ENCODE measurements at places on chromosomes 12 and 14. TPM values are rescaled to one million over a fixed set of nuclear protein-coding genes. Genes with fewer than 3 reads are reported as not detected.

DNA sequence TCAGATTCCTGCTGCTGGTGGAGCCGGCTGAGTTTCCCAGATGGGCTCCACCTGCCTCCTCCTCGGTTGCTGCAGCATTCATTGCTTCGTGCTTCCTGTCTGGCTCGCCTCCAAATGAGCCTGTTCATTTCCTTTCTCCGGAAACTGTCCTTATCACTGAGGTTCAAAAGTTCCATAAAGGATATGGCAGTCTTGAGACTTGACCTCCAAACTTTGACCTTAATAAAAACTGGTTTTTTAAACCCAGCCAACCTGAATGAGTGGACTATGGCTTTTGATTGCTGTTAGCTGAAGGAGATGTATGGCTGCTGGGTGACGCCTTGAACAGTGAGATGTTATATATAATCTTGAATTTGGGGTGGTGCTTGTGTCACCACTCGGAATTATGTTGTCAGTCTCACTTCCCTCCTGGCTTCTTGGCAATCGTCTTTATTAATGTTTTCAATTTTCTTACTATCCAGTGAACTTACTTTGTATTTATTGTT lies 62.7 kb downstream of the RASSF3 start:
- no peaks in the 10 kb centered on the region for H3K27me3 ChIP-seq
- H3K4me1 ChIP-seq = peaks cover 95% of the 10 kb centered on the region
- peak; percentile 42 for DNase-seq
- H3K27ac ChIP-seq = peak overlapping the region; percentile 76

DNA sequence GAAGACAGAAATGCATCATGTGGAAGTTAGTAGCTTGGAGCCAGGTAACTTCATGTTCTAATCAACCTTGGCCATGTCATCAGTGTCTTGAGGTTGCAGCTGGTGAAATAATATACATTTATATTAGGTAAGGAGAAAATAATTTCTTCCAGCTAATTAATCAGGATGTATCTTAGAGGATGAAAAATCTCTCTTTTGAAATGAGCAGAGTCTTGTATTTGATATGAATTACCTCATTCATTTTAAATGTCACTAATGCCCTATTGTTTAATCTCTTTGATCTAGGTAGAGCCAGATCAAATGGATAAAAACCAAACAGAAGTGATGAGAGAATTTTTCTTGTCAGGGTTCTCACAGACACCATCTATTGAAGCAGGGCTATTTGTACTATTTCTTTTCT lies at the start of gene OR4Q2:
Gene OR4Q2, plus strand, starts transcription at position 301 of the 400 bp plus-strand sequence.
- H3K36me3 ChIP-seq = no peaks in the 10 kb centered on the region
- no peak for DNase-seq
- H3K4me3 ChIP-seq = no peak within 1 kb of the TSS
- H3K4me1 ChIP-seq = no peaks in the 10 kb centered on the region
- H3K27ac ChIP-seq = no peak within 1 kb of the TSS
- no peaks in the 10 kb centered on the region for H3K27me3 ChIP-seq

GRCh38 chr12:89393551-89394121 lies 41.3 kb upstream of the DUSP6 start:
- no peaks in the 10 kb centered on the region for H3K27me3 ChIP-seq
- no peak overlapping the region for H3K4me3 ChIP-seq
- H3K27ac ChIP-seq = no peak overlapping the region
- no peak for DNase-seq
- peaks cover 31% of the 10 kb centered on the region for H3K4me1 ChIP-seq
- H3K36me3 ChIP-seq = no peaks in the 10 kb centered on the region

GRCh38 chr12:17076028-17076744 lies 470.2 kb upstream of the LMO3 start:
- no peak overlapping the region for H3K27ac ChIP-seq
- H3K4me1 ChIP-seq = no peaks in the 10 kb centered on the region
- DNase-seq = no peak
- no peak overlapping the region for H3K4me3 ChIP-seq
- no peaks in the 10 kb centered on the region for H3K36me3 ChIP-seq

- H3K4me1 ChIP-seq = no peaks in the 10 kb centered on the region
- peaks cover 43% of the 10 kb centered on the region for H3K36me3 ChIP-seq
- peak overlapping the region; percentile 30 for H3K27ac ChIP-seq
- no peak overlapping the region for H3K4me3 ChIP-seq
- no peak for DNase-seq
These were observed 16.0 kb downstream of the NR2C1 start for GRCh38 chr12:95057424-95057823.

- no peaks in the 10 kb centered on the region for H3K27me3 ChIP-seq
- H3K4me1 ChIP-seq = peaks cover 32% of the 10 kb centered on the region
- no peak overlapping the region for H3K27ac ChIP-seq
- peaks cover 18% of the 10 kb centered on the region for H3K36me3 ChIP-seq
These were observed 16.3 kb downstream of the RAPGEF3 start for GRCh38 chr12:47742253-47742825.

- no peak overlapping the region for H3K4me3 ChIP-seq
- no peak overlapping the region for H3K27ac ChIP-seq
- no peaks in the 10 kb centered on the region for H3K27me3 ChIP-seq
- H3K36me3 ChIP-seq = no peaks in the 10 kb centered on the region
These were observed 629.3 kb downstream of the DIO2 start for GRCh38 chr14:79581912-79582576.

DNA sequence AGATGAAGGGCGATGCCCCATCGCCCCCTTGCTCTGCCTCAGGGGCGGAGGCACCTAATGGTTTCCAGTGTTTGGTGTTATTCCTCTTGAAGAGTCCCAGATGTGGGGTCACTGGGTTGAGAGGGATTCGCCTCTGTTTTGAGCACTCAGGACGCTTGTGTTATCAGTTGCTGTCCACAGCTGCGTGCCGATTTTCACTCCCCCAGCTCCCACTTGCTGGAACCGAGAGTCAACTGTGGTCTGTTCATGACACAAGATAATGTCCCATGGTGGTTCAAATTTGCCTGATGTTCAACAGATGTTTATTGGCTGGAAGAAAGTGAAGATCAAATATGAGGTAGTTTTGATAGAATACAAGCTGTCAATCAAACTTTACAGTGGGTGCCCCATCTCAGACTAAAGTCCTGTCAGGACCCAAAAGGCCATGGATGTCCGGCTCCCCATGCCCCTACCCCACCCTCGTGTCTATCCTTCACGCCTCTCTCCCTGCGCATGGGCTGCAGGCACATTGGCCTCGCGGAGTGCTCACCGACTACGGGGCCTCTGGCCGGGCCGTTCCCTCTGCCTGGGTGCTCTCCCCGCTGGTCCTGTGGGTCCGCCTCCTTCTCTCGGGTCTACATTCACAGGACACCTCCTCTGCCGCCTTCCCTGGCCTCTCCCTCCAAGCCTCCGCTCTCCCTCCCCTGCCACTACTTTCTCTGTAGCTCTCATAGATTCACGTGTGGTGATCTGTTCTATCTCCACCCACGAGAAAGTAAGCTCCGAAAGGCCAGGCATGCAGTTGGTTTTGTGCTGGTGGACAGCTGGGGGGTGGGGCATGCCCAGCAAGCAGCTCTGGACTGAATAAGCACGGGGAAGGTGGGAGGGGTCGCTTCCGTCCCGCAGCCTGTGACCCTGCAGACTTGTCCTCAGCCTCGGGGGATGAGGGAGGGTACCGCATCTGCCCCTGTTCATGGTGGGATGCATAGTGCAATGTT lies 6.8 kb upstream of the TRAF3 start:
- H3K36me3 ChIP-seq = no peaks in the 10 kb centered on the region
- H3K27me3 ChIP-seq = no peaks in the 10 kb centered on the region
- no peak overlapping the region for H3K4me3 ChIP-seq
- H3K27ac ChIP-seq = no peak overlapping the region

GRCh38 chr12:114608509-114608908 lies 75.5 kb downstream of the TBX3 start:
- no peaks in the 10 kb centered on the region for H3K27me3 ChIP-seq
- no peak overlapping the region for H3K27ac ChIP-seq
- no peaks in the 10 kb centered on the region for H3K4me1 ChIP-seq
- no peaks in the 10 kb centered on the region for H3K36me3 ChIP-seq
- DNase-seq = no peak
- H3K4me3 ChIP-seq = no peak overlapping the region

DNA sequence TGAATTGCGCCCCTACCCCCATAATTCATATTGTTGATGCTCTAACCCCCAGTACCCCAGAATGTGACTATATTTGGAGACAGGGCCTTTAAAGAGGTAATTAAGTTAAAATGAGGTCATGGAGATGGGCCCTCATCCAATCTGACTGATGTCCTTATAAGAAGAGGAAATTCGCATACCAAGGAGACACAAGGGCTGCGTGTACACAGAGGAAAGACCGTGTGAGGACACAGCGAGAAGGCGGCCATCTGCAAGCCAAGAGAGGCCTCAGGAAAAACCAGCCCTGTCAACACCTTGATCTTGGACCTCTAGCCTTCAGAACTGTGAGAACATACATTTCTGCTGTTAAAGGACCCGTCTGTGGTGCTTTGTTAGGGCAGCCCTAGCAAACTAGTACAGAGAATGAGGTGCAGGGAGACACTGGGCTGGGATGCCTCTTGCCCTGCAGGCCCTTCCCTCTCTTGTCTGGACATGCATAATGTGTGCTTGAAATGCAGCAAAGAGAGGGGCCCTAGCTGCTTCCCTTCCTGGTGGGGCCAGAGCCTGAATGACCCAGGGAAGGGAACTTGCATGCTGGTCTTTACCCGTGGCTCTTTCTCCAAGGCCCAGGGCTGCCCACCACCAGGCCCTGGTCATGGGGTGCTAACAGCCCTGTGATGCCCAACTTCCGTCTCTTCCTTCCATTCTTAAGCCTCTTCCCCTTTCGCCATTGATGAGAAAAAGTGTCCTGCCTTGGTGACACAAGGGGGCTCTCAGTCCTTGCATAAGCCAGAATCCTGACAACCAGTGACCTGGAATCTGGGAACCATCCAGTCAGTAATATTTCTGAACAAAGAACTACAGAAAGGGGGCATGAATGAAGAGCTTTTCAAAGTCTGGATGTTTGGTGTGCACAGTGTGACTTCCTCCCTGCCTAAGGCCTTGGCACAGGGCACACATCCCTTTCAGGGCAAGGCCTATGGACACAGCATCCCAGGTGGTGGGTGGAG lies 50.0 kb upstream of the GPATCH2L start:
- no peak for DNase-seq
- H3K27ac ChIP-seq = no peak overlapping the region
- no peaks in the 10 kb centered on the region for H3K27me3 ChIP-seq
- no peak overlapping the region for H3K4me3 ChIP-seq
- no peaks in the 10 kb centered on the region for H3K36me3 ChIP-seq

GRCh38 chr14:52267501-52268278 lies at the start of gene PTGDR:
Gene PTGDR, plus strand, starts transcription at chr14:52267698. Its CDS starts 117 bp downstream, at chr14:52267815.
- peak; percentile 45 for DNase-seq
- H3K27ac ChIP-seq = peak within 1 kb of the TSS; percentile 16
- peak within 1 kb of the TSS; percentile 55 for H3K4me3 ChIP-seq
- no peaks in the 10 kb centered on the region for H3K36me3 ChIP-seq

DNA sequence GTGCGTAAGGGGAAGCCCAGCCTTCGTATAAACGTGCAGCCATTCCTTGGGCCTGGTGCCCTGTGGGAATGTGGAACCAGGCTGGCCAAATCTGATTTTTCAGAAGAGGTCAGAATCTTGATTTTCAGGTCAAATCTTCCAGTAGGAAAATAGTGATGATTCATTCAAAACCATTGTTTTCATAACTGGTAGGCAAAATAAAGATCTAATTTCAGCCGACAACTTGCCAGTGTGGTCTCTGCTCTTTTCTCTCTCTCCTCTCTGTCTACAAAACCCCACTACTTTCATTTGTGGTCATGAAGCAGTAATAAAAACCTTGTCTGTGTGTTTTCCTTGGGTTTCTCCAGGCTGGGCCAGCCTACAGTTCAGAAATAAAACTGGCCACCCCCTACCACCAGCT lies 135.1 kb downstream of the RBM19 start:
- DNase-seq = no peak
- H3K4me3 ChIP-seq = no peak overlapping the region
- H3K36me3 ChIP-seq = no peaks in the 10 kb centered on the region

DNA sequence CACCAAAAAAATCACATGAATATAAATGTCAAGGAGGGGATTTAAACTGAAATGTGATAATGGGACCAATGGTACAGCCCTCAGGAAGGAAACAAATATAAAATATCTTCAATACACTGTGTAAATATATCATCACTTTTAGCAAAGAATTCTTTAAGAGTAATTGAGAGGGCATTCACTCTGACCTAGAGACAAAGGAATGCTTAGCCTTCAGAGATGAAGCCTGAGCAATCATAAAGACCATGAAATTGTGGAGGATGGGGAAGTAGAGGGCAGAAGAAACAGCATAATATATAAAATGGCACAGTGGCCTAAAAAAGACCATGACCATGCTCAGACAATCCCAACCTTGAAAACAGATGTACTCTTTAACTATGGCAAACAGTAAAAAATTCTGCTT lies 20.4 kb downstream of the YAF2 start:
- H3K4me1 ChIP-seq = peaks cover 7% of the 10 kb centered on the region
- H3K27ac ChIP-seq = no peak overlapping the region
- DNase-seq = no peak

DNA sequence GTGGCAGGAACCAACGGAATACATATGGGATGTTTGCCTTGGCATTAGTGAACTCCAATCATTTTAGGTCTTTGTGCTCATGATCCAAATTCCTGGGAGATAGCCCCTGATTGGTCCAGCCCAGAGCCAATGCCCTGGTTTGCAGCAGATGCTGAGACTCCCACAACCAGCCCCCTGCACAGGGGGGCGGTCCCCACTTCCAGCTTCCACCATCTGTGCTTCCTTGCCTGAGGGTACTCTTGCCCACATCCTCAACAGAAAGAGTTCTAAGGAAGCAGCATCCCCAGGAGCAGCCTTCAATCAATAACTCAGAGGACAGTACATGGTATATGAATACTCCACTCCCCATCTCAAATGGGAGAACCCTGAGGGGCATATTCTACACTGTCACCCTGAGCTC lies 39.7 kb upstream of the FICD start:
- no peaks in the 10 kb centered on the region for H3K27me3 ChIP-seq
- DNase-seq = no peak
- no peak overlapping the region for H3K4me3 ChIP-seq

GRCh38 chr12:103442822-103443221 lies 52.9 kb downstream of the C12orf42 start:
- no peaks in the 10 kb centered on the region for H3K27me3 ChIP-seq
- no peaks in the 10 kb centered on the region for H3K36me3 ChIP-seq
- H3K27ac ChIP-seq = no peak overlapping the region

- no peaks in the 10 kb centered on the region for H3K4me1 ChIP-seq
- no peaks in the 10 kb centered on the region for H3K36me3 ChIP-seq
- H3K27me3 ChIP-seq = no peaks in the 10 kb centered on the region
- no peak overlapping the region for H3K27ac ChIP-seq
- DNase-seq = no peak
- H3K4me3 ChIP-seq = no peak overlapping the region
These were observed 187.7 kb downstream of the PHETA1 start for GRCh38 chr12:111181143-111181726.

DNA sequence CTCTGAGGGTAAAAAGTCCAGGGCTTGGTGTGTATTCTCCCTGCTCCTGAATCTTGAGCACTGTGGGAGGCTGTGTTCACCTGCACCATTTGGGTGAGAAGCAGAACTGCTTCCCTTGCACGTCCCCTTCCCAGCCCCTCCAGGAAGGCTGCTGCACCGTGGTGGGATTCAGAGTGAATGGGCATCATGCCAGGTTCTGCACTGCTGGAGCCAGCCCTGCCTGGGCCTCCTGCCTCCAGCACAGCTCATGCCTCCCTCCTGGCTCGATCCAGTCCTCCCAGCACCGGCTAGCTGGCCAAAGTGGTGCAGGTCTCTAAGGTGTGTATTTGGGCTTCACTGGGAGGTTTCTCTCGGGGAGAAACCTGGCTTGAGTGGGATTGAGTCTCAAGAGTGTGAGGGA lies 54.9 kb downstream of the ANKRD9 start:
- H3K27me3 ChIP-seq = no peaks in the 10 kb centered on the region
- no peak overlapping the region for H3K27ac ChIP-seq
- DNase-seq = no peak
- H3K36me3 ChIP-seq = peaks cover 67% of the 10 kb centered on the region
- H3K4me3 ChIP-seq = no peak overlapping the region

The RARG gene
- 21.2 TPM for total RNA-seq

The TSPAN19 gene
- not detected for total RNA-seq

The KRT6C gene
- not detected for total RNA-seq

The CLEC9A gene
- not detected for total RNA-seq

The AJUBA gene
- 50.3 TPM for total RNA-seq

The ATL1 gene
- 1.3 TPM for total RNA-seq

Data from upper lobe of left lung (tissue), 6 donors.